ENCODE measurements at places on chromosomes 3 and 15. TPM values are rescaled to one million over a fixed set of nuclear protein-coding genes. Genes with fewer than 3 reads are reported as not detected.

RASL12 gene
- 75.7 TPM for total RNA-seq

DNA sequence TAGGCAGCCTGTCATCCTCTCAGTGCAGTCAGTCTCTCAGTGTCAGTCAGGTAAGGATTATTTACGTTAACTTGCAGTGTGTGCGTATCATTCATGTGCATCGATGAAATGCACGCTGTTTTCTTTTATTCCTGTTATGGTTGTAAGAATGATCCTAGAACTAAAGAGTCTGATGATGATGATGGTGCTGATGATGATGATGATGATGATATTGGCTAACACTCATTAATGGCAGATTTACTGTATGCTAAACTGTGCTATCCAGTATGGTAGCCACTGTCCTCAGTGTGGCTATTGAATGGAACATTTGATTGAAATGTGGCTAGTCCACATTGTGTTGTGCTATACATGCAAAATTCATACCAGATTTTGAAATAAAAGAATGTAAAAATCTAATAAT is 39.4 kb downstream of the FANCI start:
- H3K4me1 ChIP-seq, result no peaks in the 10 kb centered on the region
- H3K27me3 ChIP-seq, result no peaks in the 10 kb centered on the region
- H3K4me3 ChIP-seq, result no peak overlapping the region

SH2D7 gene
- not detected for total RNA-seq

DNA sequence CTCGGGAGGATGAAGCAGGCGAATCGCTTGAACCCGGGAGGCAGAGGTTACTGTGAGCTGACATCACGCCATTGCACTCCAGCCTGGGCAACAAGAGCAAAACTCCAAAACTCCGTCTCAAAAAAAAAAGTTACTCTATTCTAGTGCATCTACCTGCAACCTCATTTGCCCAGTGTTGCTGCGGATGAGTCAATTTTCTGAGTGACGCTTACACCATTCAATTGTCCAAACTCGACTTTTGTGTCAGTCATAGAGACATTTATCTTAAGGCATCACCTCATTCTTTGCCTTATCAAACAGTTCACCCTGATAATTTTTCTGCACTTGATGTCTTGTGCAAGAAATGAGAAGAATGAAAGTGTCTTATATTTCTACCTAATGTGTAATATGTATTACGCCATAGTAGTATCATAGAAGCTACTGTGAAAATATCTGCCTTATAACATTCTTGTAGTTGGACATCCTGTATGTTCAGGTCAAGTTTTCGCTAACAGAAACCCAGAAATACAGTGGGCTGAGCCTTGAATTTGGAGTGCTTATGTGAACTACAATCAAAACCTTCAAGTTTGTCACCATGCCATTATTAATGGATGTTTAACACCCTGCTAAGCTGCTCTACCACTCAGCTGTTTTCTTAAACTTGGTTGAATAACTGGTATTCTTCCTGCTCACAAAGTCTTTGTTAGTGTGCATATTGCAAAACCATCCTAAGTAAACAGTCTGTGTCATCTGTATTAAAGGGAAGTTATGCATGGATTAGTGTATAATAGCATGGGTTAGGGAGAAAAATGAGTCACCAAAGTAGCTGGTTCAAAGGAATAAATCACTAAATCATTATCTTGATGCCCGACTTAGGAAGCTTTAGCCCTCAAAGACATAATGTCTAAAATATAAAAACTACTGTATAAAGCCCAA is 531.0 kb upstream of the NR2F2 start:
- H3K4me1 ChIP-seq, result no peaks in the 10 kb centered on the region
- no peak overlapping the region for H3K27ac ChIP-seq
- H3K4me3 ChIP-seq, result no peak overlapping the region

DNA sequence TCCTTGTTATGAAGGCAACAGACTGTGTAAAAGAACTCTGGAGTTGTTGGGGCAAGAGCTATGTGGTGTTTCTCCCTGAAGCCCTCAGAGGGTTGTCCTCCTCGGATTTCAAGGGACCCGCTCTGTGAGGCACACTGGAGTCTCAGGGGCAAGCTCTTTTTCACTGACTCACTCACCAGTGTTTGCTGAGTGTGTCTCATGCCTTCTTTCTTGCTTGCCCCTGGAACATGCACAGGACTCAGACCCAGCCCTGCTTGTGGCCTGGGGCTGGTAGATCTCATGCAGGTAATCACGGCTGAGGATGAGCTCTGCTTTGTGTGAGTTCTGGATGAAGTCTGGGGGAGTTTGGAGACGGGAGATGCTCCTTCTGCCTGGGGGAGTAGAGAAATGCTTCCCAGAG is 93.7 kb downstream of the CACNA1D start:
- no peaks in the 10 kb centered on the region for H3K27me3 ChIP-seq
- no peak overlapping the region for H3K27ac ChIP-seq
- no peaks in the 10 kb centered on the region for H3K4me1 ChIP-seq
- DNase-seq, result no peak
- H3K36me3 ChIP-seq, result no peaks in the 10 kb centered on the region
- H3K4me3 ChIP-seq, result no peak overlapping the region

DNA sequence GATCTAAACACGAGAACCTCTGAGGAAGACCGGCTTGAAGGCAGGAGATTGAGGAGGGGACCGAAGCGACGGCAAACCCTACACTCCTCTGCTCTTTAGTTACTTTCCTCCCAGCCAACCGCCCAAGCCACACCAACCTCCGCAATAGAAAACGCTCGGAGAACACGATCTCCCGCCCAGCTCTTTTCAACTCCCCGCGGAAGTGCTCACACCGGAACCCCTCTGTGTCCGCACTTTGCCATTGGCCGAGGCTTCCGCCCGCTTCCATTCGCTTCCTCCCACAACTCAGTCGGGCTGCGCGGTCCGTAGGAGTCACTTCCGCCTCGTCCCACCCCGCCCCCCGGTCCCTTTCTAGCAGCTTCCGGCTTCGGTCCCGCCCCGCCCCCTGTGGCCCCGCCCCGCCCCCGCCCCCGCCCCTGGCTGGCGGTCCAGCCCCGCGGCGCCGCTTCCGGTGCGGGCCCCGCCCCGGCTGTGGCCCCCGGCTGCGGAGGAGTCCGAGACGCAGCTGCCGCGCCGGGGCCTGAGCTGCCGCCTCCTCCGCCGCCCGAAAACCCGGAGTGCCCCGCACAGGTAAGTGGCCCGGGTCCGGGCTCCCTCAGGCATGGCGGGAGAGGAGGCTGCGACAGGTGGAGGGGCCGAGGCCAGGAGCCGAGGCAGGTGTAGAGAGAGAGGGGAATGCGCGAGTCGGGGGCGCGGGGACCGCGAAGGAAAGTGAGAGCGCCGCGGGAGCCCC is at the start of gene ARID3B:
Gene ARID3B, plus strand, starts transcription at position 460 of the 733 bp plus-strand sequence. CDS start 2,717 bp downstream, outside the sequence.
- H3K4me3 ChIP-seq, result peak within 1 kb of the TSS; percentile 86
- peak within 1 kb of the TSS; percentile 87 for H3K27ac ChIP-seq
- peaks cover 5% of the 10 kb centered on the region for H3K4me1 ChIP-seq

Measured in lung (tissue), 17 donors.